EH (cell line): ENCODE measurements at places on chromosomes 3 and 15.

GRCh38 chr3:183327343-183327742 lies 74.3 kb downstream of the B3GNT5 start:
- DNase-seq = no peak

GRCh38 chr3:173750095-173750494 lies 352.6 kb downstream of the NLGN1 start:
- peak; percentile 67 for DNase-seq

DNA sequence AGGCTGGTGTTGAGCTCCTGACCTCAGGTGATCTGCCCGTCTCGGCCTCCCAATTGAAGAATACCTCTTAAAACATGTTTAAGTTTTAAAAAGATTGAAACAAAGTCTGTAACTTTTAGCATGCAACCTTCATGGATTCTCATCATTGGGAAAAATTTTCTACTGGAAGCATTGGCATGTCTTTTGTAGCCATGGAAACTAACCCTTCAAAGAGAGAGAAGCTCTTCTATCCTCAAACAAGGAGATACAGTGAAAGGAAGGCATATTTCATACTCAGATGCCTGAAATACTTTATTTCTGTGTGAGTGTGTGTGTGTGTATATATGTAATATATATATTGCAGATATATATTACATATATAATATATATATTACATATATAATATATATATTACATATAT lies 154.9 kb downstream of the CHDH start:
- no peak for DNase-seq

GRCh38 chr15:63051156-63052066 lies 8.9 kb downstream of the TPM1 start:
- DNase-seq = peak; percentile 88

DNA sequence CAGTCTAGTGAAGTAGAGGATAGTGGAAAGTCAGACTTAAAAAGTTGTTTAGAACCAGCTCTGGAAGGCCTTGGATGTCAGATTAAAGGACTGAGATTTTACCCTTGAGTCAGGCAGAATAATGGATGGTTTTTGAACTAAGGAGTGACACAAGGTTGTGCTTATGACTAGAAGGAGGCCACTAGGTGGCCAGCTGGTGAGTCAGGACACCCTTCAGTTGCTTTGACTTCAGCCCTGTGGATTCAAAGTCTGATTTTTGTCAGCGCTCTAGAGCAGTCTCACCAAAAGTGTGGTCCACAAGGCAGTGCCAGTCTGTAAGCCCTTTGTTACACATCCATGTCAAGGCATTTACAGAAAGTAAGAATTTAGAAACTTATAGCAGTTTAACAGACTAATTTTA lies 3.8 kb upstream of the GABPB1 start:
- DNase-seq = peak; percentile 63

- no peak for DNase-seq
These were observed 80.8 kb downstream of the PCCB start for GRCh38 chr3:136330900-136331299.

DNA sequence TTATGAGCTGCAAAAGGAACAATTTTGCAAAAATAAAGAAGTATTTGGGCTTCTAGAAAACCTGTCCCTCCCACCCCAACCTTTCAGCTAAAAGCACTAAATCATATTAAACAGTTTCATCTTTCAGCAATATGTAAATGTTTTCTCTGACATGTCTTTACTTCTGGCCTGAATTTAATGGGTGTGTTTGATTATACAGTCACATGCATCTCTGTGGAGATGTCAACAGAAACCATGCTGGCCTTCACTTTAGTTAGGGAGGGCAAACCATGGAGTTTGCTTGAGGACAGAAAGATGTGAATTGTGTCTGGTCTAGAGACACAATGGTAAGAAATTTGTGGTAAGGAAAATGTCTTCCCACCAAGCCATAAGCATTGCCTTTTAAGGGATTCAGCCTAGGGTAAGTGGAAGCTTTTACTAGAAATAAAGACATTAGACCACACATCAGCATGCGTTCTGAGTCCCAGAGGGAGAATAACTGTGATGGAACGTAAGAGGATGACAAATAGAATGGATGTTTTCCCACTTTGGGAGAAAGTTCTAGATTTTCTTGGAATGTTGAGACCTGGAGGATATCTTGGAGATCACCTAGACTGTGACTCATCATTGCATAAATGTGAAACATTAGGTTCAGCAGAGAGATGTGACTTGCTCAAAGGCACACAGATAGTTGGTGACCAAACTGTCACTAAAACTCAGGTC lies 68.9 kb downstream of the ST8SIA2 start:
- DNase-seq = no peak

- no peak for DNase-seq
These were observed 22.5 kb upstream of the SPTSSB start for GRCh38 chr3:161393803-161394202.

GRCh38 chr15:65921780-65922179 lies 52.5 kb downstream of the RAB11A start:
- DNase-seq = no peak

DNA sequence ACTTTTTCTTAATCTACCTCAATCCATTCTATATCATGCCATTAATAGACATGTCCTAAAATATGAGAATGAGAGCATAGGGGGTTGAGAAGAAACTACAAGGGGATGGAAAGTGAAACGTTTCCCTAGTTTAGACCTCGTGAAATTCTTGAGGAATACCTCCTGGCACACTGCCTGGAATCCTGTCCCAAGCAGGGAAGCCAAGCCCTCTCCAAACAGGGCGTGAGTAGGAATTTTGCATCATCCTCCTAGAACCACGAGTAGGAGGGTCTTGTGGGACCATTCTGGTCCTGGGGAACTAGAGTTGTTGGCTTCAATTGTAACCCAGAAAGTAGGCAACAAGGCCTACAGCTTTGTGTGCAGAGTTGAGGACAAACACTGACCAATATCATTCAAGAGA lies 19.6 kb upstream of the C3orf80 start:
- no peak for DNase-seq

- DNase-seq = peak; percentile 31
These were observed 44.7 kb downstream of the ATP11B start for GRCh38 chr3:182837855-182838454.

DNA sequence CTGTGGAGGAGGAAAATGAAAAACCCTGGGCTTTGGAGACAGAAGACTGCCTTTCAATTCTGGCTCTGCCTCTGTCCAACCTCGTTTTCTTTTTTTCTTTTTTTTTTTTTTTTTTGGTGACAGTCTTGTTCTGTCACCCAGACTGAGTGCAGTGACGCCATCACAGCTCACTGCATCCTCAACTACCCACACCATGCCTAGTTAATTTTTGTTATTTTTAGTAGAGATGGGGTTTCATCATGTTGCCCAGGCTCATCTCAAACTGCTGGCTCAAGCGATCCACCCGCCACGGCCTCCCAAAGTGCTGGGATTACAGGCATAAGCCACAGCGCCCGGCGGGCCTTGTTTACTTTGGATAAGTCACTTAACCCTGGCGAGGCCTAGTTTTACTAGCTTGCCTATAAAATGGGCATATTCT lies 66.3 kb upstream of the SLC25A26 start:
- DNase-seq = peak; percentile 16

- peak; percentile 9 for DNase-seq
These were observed 23.9 kb downstream of the EIF1B start for GRCh38 chr3:40333416-40333815.

GRCh38 chr15:73873889-73874511 lies 636 bp downstream of the TBC1D21 start:
- peak; percentile 66 for DNase-seq

GRCh38 chr3:52090131-52090932 lies 34.0 kb upstream of the DUSP7 start:
- peak; percentile 98 for DNase-seq

- peak; percentile 69 for DNase-seq
These were observed 14.1 kb downstream of the FYCO1 start for GRCh38 chr3:45981346-45982074.

GRCh38 chr15:60399931-60400330 lies 2.1 kb upstream of the ANXA2 start:
- DNase-seq = peak; percentile 91

DNA sequence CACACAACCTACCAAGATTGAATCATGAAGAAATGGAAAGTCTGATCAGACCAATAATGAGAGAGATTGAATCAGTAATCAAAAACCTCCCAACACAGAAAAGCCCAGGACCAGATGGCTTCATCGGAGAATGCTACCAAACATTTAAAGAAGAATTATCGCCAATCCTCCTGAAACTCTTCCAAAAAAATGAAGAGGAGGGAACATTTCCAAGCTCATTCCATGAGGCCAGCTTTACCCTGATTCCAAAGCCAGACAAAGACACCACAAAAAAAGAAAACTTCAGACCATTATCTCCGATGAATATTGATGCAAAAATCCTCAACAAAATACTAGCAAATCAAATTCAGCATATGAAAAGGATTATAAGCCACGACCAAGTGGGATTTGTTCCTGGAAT lies 94.1 kb downstream of the SENP2 start:
- DNase-seq = no peak

DNA sequence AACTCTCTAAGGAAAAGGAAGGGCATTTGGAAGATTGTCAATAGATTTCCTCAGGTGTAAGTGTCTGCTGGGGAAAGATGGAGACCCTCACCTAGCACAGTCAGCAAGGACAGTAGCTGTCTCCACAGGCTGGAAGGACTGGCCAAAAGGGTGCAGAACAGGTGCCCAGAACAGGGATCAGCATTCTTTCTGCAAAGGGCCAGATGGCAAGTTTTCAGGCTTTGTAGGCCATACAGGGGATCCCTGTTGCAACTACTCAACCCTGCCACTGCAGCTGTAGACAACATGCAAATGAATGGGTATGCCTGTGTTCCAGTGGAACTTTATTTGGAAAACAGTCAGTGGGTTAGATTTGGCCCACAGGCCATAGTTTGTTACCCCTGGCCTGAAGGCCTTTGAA lies 8.1 kb downstream of the AGBL1 start:
- no peak for DNase-seq

GRCh38 chr3:95343767-95344166 lies 1280.9 kb downstream of the NSUN3 start:
- DNase-seq = no peak

DNA sequence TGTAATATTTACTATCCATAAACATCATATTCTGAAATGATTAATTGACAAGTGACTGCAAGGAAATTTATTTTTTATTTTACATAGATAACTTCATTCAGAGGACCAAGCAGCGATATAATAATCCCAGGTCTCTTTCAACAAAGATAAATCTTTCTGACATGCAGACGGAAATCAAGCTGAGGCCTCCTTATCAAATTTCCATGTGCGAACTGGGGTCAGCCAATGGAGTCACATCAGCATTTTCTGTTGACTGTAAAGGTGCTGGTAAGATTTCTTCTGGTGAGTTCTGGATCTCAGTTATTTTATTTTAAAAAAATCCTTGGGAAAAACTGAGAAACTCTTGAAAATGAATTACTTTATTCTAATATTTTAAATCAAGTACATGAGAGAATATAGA lies 23.3 kb downstream of the SEC22A start:
- DNase-seq = no peak

GRCh38 chr3:4843619-4844018 lies 135.6 kb upstream of the BHLHE40 start:
- DNase-seq = no peak

DNA sequence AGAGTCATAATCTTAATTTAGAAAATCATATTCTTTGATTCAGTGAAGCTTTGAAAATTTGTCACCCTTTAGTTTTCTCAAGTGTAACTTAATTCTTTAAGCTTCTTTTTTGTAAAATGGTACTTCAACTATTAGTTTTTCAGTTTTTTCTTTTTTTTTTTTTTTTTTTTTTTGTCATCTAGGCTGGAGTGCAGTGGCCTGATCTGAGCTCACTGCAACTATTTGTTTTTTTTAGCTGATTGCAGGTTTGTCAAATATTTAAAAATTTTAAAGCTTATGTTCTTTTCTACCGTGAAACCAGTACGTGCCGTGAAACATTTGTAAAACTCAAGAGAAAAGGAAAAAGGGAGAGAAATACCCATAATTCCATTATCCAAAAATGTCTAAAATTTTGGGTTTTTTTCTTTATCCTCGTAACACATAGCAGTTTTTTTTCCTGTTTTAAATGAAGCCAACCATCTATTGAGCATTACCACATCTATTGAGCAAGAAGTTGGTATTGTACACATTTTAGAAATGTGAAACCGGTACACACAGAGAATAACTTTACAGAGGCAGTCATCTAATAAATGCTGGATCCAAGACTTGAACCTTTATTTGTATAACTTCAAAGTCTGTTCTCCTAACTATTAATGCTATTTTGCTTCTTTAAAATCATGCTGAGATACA lies 25.7 kb downstream of the ECT2 start:
- DNase-seq = peak; percentile 10

GRCh38 chr3:23086331-23086730 lies 116.8 kb upstream of the UBE2E2 start:
- peak; percentile 53 for DNase-seq

DNA sequence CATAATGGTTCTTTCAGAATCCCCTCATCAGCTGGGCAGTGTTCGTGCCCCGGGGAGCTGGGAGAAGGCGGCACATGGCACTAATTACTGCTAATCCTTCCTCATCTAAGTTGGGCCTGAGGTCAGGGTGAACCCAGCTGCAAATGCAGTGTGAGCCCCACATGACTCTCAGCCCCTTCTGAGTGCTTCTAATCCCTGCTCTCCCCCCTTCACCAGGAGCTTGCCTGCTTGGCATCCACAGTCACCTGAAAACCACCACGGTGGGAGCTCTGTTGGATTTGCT lies 455 bp upstream of the TRPM1 start:
- no peak for DNase-seq

GRCh38 chr3:168933614-168934013 lies 729.9 kb downstream of the MECOM start:
- peak; percentile 48 for DNase-seq

DNA sequence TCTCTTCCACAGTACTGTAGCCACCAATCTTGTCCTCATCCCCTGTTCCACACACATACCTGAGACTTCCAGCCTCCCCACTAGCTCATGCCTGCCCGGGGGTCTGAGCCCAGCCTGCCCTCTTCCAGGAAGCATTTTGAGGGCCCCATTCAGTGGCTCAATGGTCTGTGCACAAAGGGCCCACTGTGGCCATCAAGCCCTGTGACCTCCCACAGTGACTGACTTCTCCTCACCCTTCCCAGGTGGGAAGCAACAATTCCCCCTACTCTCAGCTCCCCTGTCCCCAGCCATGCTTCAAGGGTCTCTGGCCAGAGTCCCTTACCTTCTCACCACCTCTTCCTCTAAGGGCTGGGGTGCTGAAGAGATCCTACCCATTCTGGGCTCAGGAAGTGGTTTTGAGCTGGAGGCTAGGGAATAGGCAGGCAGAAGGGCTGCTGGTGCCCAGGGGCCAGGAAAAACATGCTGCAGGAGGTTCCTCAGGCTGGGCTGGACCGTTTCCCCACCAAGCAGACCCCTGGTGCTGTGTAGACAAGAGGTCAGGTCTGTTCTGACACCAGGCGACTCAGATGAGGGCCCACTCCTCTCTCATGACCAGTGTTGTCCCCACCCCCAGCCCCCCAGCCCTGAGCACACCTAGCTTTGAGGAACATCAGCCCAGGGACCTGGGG lies 3.0 kb upstream of the KLF15 start:
- DNase-seq = no peak

GRCh38 chr3:128103136-128103676 lies 20.4 kb downstream of the RUVBL1 start:
- no peak for DNase-seq

GRCh38 chr15:24956111-24956838 lies 1.5 kb downstream of the SNRPN start:
- peak; percentile 67 for DNase-seq
